SW 1271 (cell line): ENCODE measurements at places on chromosomes 12 and 14.

- DNase-seq: no peak
These were observed 173.5 kb upstream of the DYRK2 start for GRCh38 chr12:67474934-67475620.

DNA sequence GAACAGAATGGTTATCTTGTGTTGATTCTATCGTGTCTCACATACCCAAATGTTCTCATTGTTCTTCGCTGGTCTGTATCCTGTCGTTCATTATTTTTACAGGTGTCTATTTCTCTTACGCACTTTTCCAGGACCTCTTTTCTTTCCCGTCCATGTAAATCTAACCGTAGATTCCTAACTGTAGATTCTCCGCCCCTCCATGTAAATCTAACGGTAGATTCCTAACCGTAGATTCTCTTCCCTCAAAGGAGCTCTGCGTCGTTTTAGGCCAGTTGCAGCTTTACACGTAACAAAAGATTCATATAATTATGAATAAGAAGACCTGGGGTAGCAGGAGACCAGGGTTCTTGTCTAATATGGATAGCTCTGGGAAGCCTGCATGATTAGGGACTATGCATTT lies 9.7 kb upstream of the ZNF605 start:
- DNase-seq: no peak

DNA sequence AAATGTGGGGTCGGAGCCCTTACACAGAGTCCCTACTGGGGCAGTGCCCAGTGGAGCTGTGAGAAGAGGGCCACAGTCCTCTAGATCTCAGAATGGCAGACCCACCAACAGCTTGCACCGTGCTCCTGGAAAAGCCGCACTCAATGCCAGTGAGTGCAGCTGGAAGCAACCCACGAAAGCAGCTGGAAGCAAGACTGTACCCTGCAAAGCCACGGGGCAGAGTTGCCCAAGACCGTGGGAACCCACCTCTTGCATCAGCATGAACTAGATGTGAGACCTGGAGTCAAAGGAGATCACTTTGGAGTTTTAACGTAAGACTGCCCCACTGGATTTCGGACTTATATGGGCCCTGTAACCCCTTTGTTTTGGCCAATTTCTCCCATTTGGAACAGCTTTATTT lies 12.3 kb downstream of the GTF2A1 start:
- no peak for DNase-seq

GRCh38 chr12:111788178-111788654 lies 21.5 kb downstream of the ALDH2 start:
- DNase-seq: no peak

DNA sequence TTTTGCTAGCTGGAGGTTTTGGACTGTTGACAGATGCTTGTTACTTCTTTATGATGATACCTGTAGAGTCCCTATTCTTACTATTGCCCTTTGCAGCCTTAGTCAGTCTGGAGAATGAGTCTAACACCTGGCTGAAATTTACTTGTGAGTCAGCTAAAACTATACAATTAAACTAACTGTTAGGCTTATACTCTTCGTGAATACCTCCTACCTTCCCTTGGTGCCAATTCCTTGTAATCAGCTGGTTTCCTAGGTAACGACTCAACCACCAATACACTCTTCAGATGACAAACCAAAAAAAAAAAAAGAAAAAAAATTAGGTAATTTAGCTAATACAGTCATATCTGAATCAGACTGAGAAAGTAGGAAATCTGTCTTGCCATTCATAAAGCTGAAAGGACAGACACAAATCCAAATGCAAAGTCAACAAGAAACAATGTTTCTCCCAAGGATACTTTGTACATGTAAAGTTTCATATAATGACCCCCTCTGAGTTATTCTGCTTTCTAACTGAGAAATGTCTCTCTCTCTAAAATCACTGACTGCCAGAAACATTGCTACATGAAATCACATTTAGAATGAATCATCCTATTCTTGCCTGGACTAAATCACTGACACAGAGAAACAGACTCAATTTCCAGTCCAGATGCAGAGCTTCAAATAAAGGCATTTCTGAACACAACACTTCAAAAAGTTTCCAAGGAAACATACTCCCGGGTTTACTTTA lies 56.5 kb upstream of the CDKL1 start:
- peak; percentile 13 for DNase-seq

GRCh38 chr14:89221109-89221810 lies 195.8 kb downstream of the FOXN3 start:
- no peak for DNase-seq

GRCh38 chr14:64763801-64764621 lies 59.8 kb downstream of the PLEKHG3 start:
- DNase-seq: no peak

- DNase-seq: no peak
These were observed 65.6 kb upstream of the USP15 start for GRCh38 chr12:62194616-62195015.
